CD8-positive, alpha-beta memory T cell (primary cell): ENCODE measurements at places on chromosomes 7 and 10.

DNA sequence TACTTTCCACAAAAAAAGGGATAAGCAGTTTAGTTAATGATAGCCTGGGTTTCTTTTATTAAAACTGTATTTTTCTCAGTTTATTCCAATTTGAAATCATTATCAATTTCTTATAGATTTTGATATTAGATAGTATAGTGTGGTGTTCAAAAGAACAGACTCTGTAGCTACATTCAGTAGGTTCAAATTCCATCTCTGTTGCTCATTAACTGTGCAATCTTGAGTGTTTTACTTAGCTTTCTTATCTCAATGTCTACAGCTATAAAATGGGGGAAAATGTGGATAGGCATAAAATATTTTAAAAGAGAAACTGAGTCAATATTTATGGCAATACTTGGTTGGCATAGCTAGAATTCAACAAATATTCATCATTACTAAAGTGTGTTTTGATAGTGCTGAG is 86.9 kb upstream of the SEMA3A start:
- no peak for DNase-seq

- DNase-seq = no peak
These were observed 6.8 kb upstream of the CSTF2T start for GRCh38 chr10:51706225-51706624.

GRCh38 chr7:47951374-47951773 is 3.1 kb upstream of the PKD1L1 start:
- no peak for DNase-seq

DNA sequence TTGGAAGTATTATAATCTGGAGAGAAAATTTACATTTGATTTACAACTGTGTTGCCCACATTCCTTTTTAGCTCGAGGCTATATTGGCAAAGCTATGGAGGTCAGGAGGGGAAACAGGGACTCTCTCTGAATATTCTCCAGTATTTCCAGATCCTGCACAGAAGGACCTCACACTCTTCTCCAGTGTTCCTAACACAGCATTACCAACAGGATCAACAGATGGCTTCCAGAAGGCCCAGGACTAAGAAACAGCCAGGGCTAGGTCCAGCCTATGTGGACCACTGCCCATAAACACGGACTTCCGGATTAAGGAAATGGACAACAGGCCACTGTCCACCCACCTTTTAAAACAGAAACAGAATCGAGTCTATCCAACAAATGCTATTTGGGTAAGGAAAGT is 65.3 kb downstream of the CHCHD3 start:
- no peak for DNase-seq

DNA sequence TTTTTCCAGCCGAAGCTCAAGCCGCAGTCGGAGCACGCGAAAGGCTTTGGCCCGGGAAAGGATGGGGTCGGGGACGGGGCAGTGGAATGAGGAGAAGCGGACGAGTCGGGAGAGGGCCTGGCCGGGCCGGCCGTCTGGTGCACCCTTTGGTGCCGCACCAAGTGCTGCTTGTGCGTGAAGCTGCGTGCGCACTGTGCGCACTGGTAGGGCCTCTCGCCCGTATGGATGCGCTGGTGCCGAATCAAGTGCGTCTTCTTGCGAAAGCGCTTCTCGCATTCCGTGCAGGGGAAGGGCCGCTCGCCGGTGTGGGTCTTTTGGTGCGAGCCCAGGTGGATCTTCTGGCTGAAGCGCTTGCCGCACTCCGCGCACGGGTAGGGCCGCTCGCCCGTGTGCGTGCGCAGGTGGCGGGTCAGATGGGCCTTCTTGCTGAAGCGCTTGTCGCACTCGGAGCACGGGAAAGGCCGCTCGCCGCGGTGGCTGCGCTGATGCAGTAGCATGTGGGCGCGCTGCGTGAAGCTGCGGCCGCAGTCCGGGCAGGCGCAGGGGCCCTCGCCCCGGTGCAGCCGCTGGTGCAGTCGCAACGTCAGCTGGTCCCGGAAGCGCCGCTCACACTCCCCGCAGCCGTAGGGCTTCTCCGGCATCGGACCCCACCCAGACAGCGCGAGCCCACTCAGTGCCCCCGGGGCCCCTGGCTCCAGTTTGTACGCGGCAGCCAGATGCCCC is 7.8 kb downstream of the ZNF467 start:
- DNase-seq = no peak

GRCh38 chr10:68871731-68872342 is 29.3 kb upstream of the DDX50 start:
- no peak for DNase-seq

DNA sequence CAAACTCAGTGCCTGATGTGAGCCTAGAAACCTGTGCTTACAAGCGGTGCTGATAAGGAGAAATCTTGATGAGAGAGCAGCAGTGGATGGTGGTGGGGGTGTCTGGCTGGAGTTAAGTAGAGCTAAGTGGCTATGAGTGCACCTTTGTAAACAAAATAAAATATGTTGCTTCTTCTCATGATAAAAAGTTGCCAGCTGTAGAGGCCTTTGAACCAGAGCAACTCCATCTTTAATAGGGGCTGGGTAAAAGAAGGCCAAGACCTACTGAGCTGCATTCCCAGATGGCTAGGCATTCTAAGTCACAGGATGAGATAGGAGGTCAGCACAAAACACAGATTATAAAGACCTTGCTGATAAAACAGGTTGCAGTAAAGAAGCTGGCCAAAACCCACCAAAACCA is 107.6 kb upstream of the FAM3C start:
- no peak for DNase-seq

- no peak for DNase-seq
These were observed 32.0 kb upstream of the NPFFR1 start for GRCh38 chr10:70315815-70316214.

DNA sequence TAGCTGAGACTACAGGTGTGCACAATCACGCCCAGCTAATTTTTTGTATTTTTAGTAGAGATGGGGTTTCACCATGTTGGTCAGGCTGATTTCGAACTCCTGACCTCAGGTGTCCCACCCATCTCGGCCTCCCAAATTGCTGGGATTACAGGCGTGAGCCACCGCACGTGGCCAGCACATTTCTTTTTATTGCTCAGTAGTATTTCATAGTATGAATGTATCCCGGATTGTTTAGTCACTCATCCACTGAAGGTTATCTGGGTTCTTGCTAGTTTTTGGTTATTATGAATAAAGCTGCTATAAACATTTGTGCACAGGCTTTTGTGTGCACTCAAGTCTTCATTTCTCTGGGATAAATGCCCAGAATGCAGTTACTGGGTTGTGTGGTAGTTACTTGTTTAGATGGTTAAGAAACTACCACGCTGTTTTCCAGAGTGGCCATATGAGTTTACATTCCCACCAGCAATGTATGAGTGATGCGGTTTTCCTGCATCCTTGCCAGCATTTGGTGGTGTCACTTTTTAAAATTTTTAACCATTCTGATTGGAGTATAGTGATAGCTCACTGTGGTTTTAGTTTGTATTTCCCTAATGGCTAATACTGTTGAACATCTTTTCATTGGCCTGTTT is 275.8 kb upstream of the LYZL1 start:
- DNase-seq = no peak

GRCh38 chr10:77888356-77888703 is 38.2 kb downstream of the DLG5 start:
- no peak for DNase-seq

DNA sequence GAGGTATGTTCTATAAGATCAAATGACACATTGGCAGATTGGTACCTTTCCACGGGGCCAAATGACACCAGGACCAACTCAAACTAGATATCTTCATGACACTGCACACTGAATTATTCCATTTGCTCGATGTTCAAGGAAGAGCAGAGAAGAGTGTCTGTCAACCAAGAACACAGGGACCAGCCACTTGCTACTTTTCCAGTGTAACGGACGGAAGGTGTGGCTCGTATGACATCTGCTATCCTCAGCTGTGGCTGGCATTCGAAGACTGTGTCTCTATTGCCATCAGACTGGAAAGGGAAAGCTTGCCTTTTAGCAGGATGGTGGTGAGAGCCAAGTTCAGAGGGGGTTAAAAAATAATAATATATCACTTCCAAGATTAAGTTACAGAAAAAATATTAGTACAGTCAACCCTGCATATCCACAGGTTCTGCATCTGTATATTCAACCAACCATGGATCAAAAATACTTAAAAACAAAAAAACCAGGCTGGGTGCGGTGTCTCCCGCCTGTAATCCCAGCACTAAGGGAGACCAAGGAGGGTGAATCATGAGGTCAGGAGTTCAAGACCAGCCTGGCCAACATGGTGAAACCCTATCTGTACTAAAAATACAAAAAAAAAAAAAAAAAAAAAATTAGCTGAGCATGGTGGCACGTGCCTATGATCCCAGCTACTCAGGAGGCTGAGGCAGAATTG is 237.1 kb downstream of the PRPF18 start:
- no peak for DNase-seq

GRCh38 chr10:129815898-129816655 is 148.0 kb downstream of the EBF3 start:
- no peak for DNase-seq

GRCh38 chr7:23945472-23945871 is 235.5 kb downstream of the STK31 start:
- DNase-seq = no peak

GRCh38 chr7:33973231-33974015 is 68.1 kb downstream of the BMPER start:
- DNase-seq = no peak

- no peak for DNase-seq
These were observed 5.8 kb upstream of the ADARB2 start for GRCh38 chr10:1743141-1743540.

- no peak for DNase-seq
These were observed 322.8 kb upstream of the SORCS1 start for GRCh38 chr10:107487284-107487683.

DNA sequence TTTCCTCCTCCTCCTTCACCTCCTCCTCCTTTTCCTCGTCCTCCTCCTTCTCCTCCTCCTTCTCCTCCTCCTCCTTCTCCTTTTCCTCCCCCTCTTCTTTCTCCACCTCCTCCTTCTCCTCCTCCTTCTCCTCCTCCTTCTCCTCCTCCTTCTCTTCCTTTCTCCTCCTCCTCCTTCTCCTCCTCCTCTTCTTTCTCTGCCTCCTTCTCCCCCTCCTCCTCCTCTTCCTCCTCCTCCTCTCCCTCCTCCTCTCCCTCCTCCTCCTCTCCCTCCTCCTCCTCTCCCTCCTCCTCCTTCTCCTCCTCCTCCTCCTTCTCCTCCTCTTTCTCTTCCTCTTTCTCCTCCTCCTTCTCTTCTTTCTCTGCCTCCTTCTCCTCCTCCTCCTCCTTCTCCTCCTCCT is 13.6 kb downstream of the PLXNA4 start:
- no peak for DNase-seq

GRCh38 chr10:50470345-50470744 is 153.4 kb downstream of the SGMS1 start:
- no peak for DNase-seq

DNA sequence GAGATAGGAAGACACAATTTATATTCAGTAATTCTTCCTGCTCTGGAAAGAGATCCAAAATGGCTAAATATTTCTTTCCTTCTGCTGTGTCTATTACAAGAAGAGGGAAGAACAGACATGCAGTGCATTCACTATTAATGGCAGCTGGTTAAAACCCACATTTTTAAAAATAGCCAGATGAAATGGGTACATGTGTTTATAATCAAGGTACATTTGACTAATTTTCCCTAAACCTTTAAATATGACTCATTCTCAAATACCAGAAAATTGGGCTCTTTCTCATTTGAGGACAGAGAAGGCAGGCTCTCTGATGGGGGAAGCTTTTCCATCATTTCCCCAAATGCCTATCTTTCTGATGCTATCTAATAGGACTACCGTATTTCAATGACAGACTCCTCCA is 215.7 kb upstream of the HABP2 start:
- no peak for DNase-seq

DNA sequence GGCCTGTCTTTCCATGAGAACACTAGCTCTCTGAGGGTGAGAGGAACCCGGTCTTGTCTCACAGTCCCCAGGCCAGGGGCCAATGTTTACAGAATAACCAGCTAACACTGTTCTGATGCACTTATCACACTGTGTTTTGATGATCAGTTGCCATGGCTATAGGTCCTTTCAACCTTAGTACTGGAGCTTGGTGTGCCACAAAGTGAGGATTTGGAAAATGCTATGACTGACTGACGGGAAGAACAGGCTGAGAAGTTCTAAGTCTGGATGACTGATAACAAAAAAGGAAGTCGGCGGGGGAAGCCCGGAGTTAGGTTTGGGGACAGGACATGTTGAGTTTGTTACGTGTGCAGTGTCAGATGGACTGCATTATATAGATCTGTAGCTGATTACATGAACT is 141.8 kb downstream of the CTTNBP2 start:
- no peak for DNase-seq

GRCh38 chr7:70016044-70016770 is 417.9 kb downstream of the AUTS2 start:
- no peak for DNase-seq

GRCh38 chr7:9507290-9507689 is 1073.9 kb downstream of the NXPH1 start:
- no peak for DNase-seq

- no peak for DNase-seq
These were observed 13.6 kb upstream of the C10orf120 start for GRCh38 chr10:122713091-122713885.

DNA sequence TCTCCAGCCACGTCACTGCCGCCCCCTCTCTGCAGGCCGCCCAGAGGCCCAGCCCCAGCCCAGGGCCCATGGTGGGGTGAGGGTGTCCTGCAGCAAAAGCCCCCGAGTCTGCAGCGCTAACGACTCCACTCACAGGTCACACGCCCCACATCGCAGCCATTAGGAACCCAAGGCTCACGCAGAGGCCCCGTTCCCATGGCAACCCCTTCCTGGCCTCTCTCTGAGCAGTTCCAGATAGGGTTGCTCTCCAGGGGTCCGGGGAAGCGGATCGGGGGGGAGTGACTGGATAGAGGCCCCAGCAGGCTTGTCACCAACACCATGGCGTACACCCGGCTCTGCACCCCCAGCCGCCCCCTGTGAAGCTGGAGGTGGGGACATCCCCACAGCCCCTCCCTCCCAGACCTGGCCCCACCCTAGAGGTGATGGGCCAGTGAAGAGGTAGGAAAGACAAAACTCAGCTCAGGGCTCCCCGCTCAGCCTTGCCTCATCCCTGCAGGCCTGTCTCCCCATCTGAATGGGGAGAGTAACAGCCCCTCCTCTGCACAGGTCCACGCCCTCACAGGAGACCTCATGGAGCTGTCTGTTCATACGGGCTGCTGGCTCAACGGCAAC is 41.2 kb downstream of the TNRC18 start:
- no peak for DNase-seq

DNA sequence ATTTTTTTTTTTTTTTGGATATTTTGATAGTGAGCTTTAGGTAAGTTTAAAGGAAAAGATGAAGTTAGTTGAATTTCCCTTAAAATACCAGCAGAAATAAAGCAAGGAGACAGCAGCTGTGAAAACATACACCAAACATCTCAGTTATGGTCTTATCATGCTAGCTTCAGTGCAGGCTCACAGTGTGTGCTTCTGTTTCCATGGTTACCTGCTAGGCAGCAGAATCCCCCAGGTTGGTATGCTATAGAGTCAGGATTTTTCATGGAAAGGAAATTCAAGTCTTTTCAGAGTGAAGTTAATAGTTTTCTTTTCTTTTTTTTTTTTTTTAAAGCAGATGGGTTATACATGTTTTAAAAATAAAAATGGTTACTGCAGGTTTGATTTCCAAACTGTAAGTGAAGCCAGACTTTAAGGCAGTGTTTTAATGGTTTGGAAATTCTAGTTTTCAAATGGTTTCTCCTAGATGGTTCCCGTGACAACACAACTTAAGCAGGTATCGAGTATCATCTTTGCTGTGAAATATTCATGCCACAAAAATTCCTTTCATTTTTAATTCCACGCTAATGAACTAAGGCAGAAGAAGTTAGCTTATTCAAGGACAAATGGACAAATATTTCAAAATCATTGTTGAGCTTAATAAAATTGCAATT is 230.9 kb downstream of the BICC1 start:
- DNase-seq = no peak

GRCh38 chr7:135366843-135367508 is 133.3 kb downstream of the STRA8 start:
- no peak for DNase-seq
